Stimulated activated CD4-positive, alpha-beta T cell treated with anti-CD3 and anti-CD28 coated beads, Interleukin-12 subunit alpha, Interleukin-12 subunit beta, amount 100 ng/mL, for 4 hours (primary cell): ENCODE measurements at places on chromosomes 12 and 14.

DNA sequence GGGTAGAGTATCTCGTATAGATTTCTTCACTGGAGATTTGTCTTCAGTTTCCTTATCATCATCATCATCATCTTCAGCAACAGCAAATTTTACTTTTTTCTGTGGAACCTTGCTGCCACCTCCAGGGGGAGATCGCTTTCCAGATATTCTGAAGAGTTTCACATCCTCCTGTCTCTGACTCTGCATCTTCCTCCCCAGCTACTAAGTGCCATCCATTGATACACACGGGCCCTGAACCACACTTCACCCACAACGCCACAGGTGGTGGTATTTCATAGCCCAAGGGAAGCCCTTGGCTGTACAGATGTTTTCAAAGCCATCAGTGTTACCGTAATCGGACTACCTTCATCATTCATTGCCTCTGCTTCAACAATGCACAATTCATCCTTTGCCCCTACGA is 82.2 kb downstream of the PPP2R5C start:
- DNase-seq = no peak

- no peak for DNase-seq
These were observed 307.7 kb upstream of the DIO2 start for GRCh38 chr14:80519002-80519401.

DNA sequence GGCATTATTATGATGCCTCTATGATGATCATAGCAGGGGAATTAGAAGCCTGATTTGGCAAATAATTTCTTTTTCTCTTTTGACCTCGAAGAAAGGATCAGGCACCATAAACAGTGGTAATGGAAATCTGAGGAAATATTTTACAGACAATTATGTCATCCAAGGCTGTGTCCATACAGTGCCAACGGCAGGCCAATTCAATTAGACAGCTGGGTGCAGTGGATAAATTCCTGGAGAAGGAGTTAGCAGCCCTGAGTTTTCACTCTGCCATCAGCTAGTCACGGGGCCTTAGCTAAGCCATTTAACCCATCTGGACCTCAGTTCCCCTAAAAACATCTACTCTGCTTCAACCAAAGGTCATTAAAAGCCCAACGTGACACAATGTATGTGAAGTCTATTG is 4.1 kb downstream of the TPH2 start:
- DNase-seq = no peak

DNA sequence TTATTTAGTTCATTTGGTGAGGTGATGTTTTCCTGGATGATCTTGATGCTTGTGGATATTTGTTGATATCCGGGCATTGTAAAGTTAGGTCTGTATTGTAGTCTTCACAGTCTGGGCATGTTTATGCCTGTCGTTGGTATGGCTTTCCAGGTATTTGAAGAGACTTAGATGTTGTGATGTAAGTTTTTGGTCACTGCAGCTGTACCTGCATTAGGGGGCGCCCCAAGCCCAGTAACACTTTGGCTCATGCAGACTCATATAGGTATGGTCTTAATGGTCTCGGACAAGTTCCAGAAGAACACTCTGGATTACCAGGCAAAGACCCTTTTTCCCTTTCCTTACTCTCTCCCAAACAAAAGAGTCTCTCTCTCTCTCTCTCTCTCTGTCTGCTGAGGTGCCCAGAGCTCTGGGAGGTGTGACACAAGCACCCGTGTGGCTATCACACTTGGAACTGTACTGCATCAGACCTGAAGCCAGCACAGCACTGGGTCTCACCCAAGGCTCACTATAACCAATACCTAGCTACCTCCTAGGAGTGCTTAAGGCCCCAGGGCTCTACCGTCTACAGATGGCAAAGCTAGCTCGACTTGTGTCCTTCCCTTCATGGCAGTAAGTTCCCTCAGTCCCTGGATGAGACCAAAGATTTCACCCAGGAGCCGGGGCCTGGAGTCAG is 425.8 kb upstream of the ATXN7L3B start:
- no peak for DNase-seq

GRCh38 chr12:54139019-54139418 is 49.8 kb downstream of the SMUG1 start:
- no peak for DNase-seq

DNA sequence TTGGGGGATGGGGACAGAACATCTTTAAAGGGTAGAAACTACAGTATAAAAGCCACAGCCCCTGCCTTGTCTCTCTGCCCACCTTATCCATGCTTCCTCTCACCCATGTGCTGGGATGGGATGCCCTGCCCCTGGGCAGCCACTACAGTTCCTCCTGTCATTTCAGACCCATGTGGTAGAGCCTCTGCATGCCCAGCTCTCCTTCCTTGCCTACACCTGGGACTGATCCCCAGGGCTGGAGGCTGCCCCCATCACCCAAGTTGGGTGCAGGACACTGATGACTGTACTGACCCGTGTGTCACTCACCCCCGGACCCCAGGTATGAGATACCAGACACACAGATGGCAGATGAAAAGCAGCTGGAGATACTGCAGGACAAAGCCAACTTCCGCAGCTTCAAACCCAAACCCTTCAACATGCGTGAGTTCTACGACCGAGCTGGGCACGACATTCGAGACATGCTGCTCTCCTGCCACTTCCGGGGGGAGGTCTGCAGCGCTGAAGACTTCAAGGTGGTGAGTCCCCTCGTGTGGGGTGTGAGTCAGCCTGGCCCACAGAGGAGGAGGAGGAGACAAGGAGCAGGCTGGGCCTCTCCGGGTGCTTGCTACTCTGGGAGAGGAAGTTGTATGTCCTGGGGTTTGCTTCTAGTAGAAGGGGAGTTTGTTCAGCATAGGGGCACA is 2.2 kb downstream of the ASIC1 start:
- peak; percentile 37 for DNase-seq

- no peak for DNase-seq
These were observed 1.6 kb downstream of the ZFP36L1 start for GRCh38 chr14:68791078-68791901.

DNA sequence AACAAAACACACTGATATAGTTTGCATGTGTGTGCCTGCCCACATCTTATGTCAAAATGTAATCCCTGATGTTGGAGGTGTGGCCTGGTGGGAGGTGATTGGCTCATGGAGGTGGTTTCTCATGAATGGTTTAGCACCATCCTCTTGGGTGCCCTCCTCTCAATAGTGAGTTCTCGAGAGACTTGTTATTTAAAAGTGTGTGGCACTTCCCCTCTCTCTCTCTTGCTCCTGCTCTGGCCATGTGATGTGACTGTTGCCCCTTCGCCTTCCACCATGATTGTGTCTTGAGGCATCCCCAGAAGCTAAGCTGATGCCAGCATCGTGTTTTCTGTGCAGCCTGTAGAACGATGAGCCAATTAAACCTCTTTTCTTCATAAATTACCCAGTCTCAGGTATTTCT is 454.1 kb upstream of the DCN start:
- no peak for DNase-seq

GRCh38 chr12:132807295-132808092 is 21.2 kb downstream of the GOLGA3 start:
- DNase-seq = no peak

GRCh38 chr12:51954561-51955361 is 3.3 kb downstream of the ACVR1B start:
- DNase-seq = no peak

DNA sequence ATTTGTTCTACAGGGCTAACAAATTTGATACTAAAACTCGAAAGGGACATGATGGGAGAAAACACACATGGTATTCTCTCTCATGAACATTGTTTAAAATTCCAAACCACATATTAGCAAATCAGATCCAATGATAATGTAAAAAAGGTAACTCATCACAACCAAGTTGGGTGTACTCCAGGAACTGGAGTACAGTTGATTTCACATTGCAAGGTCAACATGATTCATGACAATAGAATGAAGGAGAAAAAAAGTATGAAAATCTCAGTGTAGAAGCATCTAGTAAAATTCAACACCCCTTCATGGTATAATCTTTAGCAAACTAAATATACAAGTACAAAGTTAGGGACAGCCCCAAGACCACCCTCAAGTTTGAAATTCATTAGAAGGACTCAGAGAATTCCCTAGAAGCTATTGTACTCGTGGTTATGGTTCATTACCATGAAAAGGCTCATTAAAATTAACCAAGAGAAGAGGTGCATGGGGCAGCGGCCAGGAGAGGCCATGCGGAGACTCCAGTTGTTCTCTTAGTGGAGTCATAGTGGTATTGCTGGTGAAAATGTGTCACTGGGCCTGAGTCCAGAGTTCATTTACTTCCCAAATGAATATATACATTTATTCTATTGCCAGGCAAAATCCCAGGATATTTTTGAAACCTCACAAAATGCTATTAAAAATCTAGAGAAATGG is 3.1 kb upstream of the CDCA4 start:
- no peak for DNase-seq

DNA sequence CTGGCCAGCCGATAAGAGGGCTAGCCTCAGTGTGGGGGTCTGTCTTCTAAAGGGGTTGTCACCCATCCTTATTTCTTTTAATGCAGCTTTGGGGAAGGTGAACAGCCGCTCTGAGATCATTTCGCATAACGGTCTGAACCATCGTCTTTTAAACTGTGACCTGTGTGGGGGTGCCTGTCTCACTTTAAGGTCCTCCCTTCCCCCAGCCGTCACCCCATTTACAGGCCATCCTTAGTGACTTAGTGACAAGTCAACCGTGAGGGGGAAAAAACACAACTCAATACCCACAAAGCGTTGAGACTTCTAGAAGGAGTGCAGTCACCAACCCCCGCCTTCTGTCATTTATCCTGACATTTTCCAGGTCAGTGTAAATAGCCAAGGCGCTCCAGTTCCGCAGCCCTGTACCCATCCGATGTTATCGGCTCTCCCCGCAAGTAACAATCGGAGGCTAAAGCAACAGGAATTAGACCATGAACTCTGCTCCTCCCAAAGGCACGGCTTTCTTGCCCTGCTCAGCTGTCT is 505 bp upstream of the DENND5B start:
- DNase-seq = no peak

DNA sequence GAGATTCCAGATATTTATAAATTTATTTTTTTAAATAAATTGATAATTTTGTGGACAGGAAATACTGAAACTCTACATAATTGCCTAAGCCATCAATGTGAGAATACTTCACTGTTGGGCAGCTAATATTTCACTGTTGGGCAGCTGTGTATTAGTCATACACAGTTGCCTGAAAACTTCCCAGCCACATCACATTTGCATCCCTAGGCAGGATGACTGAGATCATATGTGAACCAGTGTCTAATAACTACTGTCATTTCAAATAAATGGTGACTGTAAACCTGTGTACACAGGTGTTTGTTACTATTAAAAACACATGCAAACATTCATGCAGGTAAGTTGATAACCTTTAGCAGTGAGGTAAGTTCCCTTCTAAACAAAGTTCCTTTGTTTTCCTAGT is 43.9 kb downstream of the TMTC3 start:
- DNase-seq = no peak

- DNase-seq = no peak
These were observed 356.2 kb downstream of the NELL2 start for GRCh38 chr12:44519931-44520330.

DNA sequence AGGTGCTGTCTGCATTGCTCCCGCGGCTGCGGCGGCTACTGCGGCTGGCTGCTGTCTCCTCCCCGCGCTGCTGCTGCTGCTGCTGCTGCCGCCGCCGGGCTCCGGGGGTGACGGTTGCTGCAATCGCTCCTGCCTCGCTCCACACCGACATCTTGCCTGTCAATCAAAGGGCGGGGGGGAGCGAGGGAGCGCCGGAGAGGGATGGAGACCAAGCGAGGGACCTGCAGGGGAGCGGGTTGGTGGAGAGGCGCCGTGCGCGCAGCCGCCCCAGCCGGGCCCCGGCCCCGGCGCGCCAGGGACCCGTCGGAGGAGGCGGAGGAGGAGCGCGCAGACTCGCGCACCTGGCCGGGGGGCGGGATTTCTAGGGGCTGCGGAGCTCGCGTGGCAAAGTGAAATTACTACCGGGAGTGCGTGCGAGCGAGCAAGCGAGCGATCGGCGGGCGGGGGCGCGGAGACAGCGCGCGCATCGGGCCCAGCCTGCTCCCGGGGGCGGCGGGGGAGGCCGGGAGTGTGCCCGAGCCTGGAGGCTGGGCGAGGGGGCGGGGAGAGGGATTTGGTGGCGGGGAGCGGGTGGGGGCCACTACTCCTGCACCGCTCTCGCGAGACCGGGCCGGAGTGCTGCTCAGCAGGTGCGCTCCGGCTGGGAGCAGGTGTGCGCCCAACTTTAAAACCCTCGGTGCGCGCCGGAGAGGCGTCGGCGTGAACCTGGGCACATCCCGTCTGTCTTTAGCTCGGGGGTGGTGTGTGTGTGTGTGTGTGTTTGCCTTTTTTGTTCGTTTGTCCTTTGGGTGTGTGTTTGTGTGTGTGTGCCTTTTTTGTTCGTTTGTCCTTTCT is at the start of gene KSR2:
Gene KSR2, minus strand, starts transcription at position 165 of the 834 bp plus-strand sequence. CDS start 735 bp downstream, outside the sequence.
- DNase-seq = peak; percentile 51
